ENCODE measurements at places on chromosomes 2 and 18.

- no peak for DNase-seq
Observed at GRCh38 chr2:47592381-47592780, 189.4 kb downstream of the MSH2 start.

DNA sequence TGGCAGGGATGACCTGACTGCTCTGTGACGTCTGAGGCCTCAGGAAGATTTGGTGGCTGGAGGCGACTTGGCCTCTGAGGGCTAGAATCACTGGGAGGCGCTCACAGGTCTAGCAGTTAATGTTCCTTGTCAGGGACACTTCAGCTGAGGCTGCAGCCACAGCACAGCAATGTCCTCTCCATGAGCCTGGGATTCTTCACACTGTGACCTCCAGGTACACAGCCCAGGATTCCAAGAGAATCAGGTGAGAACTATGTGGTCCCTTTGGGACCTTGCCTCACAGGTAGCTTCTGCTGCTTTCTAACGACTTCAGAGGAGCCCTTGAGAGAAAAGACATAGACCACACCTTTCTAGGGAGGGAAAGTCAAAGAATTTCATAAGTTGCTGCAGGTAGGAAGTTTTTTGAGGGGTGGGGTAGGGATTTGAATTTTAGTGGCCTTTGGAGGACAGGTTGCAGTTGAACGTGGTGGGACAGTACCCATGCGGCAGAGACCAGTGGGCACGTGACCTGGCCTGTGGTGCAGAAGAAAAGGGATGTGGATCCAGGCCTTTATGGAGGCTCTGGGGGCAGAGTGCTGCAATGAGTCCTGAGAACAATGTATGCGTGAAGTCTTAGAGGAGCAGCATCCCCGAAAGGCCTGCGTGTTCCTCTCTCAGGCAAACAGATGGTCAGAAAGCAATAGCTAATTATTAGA lies 86.2 kb downstream of the LYPD1 start:
- no peak for DNase-seq

- DNase-seq: no peak
Observed at GRCh38 chr18:44677933-44678332, 2.8 kb upstream of the SETBP1 start.

GRCh38 chr2:181268174-181268867 lies 188.9 kb upstream of the ITGA4 start:
- DNase-seq: no peak

- no peak for DNase-seq
Observed at GRCh38 chr2:39492716-39493115, 55.6 kb upstream of the MAP4K3 start.

DNA sequence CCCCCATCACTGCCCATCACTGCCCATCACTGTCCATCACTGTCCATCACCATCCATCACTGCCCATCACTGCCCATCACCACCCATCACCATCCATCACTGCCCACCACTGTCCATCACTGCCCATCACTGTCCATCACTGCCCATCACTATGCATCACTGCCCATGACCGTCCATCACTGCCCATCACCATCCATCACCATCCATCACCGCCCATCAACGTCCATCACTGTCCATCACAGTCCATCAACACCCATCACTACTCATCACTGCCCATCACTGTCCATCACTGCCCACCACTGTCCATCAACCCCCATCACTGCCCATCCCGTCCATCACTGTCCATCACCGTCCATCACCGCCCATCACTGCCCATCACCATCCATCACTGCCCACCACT lies 57.8 kb upstream of the OTOS start:
- no peak for DNase-seq

DNA sequence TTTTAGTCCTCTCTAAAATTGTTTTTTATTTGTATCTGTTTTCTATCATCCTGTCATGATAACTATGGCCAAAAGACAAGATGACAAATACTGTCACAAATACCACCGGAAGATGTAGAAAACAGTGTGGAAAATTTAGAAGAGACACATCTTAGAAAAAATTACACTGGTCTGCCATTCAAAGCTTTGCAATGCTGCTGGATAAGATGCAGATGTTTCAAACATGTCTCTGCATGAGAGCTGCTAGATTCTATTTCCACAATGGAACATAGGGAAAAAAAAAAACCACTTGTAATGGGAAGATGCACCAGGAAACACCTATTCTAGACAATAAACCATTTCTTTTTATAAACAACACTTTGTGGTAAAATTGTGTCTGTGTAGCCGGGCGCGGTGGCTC lies 5.8 kb upstream of the TAF1B start:
- DNase-seq: no peak

- DNase-seq: no peak
Observed at GRCh38 chr18:38611036-38611964, 1045.7 kb upstream of the CELF4 start.

- DNase-seq: peak; percentile 40
Observed at GRCh38 chr2:26706616-26707473, 14.3 kb downstream of the KCNK3 start.

DNA sequence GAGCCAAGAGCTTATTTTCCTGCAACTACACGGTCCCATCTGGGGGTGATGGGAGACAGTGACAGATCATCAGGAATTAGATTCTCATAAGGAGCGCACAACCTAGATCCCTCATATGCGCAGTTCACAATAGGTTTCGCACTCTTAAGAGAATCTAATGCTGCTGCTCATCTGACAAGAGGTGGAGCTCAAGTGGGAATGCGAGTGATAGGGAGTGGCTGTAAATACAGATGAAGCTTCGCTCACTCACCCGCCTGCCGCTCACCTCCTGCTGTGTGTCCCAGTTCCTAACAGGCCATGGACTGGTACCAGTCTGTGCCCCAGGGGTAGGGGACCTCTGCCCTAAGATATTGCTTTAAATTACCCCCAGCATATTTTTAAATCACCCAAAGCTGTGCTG lies 10.8 kb downstream of the LRRFIP1 start:
- no peak for DNase-seq

DNA sequence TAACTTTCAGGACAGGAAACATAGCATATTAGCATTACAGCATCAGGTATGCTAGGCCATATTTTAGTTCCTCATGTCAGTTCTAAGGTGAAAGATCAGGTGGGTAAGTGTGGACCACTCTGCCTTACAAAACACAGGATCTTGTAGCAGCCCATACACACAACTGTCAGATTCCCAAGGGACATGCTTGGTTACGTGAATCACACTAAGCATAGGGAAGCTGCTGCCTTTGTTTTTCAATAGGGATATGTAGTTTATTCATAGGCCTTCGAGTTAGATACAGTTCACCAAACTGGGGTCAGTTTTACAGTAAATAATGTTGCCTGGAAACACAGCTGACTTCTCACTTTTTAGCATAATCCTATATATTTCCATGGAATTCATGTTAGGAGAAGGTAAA lies 116.1 kb upstream of the OTX1 start:
- no peak for DNase-seq

DNA sequence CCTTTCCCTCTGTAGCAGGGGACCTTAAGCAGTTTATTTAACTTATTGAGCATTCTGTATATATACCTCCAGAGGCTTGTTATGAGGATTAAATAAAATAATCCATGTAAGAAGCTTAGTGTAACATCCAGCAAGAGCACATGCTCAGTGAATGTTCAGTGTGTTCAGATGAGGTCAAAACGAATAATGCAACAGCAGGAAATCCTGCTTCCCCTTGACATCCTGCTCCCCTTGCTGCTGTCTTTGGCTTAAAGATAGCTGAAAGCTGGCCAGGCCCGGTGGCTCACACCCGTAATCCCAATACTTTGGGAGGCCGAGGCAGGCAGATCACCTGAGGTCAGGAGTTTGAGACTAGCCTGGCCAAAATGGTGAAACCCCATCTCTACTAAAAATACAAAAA lies 68.7 kb downstream of the COL4A4 start:
- no peak for DNase-seq

DNA sequence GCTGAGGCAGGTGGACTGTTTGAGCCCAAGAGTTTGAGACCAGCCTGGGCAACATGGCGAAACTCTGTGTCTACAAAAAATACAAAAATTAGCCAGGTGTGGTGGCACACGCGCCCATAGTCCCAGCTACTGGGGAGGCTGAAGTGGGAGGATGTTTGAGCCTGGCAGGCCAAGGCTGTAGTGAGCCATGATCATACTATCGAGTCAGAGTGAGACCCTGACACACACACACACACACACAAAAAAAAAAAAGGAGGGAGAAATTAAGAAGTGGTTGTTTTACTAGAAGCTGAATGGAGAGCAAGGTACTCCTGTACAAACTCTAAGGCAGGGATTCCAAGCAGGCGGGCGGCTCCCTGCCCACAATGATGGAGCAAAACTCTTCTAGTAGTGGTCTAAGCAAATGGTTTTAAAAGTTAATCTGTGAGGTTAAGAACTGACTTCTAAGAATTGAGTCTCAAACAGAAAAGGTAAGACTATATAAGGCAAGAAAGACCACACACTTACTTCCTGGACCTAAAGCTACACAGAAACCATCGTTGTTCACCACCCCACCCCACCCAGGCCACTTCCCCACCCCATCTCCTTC lies 2.6 kb downstream of the ANKRD44 start:
- DNase-seq: no peak

- no peak for DNase-seq
Observed at GRCh38 chr2:192148241-192148619, 46.5 kb downstream of the TMEFF2 start.

DNA sequence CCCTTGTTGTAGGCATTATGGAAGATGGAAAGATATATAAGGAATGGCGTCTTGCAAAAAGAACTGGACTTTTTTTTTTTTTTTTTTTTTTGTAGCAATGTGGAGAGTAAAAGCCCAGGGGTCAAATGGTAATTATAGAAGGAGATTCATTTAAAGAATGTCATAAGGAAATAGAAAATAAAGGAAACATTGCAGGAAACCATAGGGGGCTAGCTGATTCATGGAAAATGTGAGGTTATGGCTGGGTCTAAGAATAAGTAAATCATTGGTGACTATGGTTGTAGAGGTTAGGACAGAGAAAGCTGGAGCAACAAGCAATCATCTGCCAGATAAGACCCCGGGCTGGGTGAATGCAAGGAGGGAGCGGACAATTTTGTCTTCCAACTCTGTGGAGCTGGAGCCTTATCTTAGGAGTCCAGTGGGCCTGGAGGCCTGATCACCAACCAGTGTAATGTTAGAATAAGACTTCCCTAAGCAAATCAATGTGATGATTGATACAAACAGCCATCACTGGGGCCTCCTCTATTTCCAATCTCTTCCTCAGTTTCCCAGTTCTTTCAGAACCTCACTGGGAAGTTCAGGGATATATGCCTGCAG lies 201.2 kb upstream of the TNP1 start:
- DNase-seq: no peak

GRCh38 chr2:3209258-3209657 lies 168.4 kb downstream of the EIPR1 start:
- DNase-seq: no peak

DNA sequence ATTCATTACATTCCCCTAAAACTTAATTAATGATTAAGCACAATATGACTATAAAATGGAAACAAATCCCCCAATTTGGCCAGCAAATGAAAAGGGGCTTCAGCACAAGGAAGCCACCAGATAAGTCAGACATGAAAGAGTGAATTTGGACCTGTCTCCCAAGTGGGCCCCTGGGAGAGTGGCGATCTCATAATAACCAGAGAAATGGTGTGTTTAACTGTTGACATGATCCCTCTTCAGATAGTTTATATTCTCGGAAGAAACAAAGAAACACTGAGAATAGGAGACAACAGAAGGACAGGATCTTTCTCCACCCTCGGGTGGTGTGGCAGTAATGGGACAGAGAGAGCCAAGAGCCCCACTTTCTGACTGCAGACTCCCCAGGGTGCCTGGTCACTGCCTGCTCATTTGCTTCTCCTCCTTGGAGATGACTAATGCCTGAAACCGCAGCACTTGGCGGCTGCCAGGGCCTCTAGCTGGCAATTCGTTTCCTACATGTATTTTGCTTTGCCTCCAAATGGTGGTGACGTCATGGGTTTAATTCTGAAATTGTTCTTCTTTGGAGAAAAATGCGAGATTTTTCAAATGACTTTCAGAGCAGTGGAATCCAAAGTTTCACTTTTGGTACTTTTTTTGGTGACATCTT lies 46.4 kb upstream of the SPP2 start:
- DNase-seq: peak; percentile 49

GRCh38 chr2:109395494-109396201 lies 218.1 kb downstream of the SEPTIN10 start:
- DNase-seq: no peak

GRCh38 chr2:17940091-17940630 lies 61.7 kb downstream of the KCNS3 start:
- no peak for DNase-seq

- no peak for DNase-seq
Observed at GRCh38 chr2:230441227-230441897, 25.4 kb downstream of the SP100 start.

GRCh38 chr2:237863689-237864443 lies 4.4 kb downstream of the RAMP1 start:
- peak; percentile 18 for DNase-seq

DNA sequence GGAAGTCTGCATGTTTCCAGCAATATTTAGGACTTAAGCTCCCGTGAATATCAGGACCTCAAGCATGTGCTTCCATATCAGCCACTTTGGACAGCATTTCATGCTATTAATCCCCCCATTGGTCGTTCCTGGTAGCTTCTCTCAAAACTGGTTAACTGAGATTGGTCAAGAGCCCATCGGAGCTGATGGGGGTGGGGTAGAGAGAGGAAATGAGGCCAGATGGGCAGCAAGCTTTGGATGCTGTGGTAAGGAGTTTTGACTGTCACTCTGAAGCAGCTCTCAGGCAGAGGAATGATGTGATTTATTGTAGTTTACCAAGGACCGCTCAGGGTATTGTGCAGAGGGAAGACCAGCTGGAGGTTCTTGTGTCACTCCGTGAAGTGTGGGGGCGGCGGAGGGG lies 81.8 kb downstream of the FAM168B start:
- no peak for DNase-seq

Data from iPS-NIHi11 (cell line).